Effector CD4-positive, alpha-beta T cell (primary cell): ENCODE measurements at places on chromosomes 11 and 22.

- DNase-seq: no peak
These were observed 725 bp downstream of the ARHGAP42 start for GRCh38 chr11:100687630-100688395.

DNA sequence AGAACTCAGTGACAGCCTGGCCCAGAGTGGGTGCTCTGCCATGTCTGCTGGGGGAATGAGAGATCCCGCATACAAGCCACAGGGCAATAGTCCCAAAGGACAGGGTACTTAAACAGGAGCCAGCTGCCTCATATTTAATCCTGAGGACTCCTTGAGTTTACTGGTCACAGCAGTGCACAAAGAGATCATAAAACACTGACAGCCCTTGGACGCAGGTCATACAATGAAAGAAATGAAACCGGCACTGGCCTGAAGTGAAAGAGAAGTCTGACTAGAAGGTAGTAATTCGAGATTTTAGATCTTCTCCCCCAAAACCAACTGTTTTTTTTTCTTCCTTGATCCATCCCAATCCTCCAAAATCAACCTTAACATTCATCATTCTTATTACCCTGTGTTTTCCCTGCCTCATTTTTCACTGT is 299.8 kb upstream of the SYN3 start:
- no peak for DNase-seq

DNA sequence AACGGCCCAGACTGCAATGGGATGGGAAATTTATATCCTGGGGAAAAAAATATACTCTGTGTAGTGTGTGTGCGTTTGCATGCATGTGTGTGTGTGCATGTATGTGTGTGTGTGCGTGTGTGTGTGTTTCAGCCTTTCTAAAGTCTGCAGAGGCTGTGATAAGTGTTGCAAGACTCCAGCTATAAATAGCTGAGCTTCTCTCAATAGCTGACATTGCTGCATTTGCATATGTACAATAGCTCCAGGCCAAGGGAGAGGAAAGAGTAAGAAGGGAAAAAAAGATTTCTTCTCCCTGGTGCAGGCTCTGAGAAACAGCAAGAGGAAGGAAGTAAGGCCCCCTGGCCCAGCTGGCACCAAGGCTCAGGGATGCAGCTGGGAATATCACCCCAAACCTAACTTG is 483.0 kb downstream of the MN1 start:
- no peak for DNase-seq

GRCh38 chr11:117183724-117184349 is 5.3 kb downstream of the SIDT2 start:
- no peak for DNase-seq

GRCh38 chr11:8910649-8911026 is 351 bp upstream of the AKIP1 start:
- DNase-seq: no peak

DNA sequence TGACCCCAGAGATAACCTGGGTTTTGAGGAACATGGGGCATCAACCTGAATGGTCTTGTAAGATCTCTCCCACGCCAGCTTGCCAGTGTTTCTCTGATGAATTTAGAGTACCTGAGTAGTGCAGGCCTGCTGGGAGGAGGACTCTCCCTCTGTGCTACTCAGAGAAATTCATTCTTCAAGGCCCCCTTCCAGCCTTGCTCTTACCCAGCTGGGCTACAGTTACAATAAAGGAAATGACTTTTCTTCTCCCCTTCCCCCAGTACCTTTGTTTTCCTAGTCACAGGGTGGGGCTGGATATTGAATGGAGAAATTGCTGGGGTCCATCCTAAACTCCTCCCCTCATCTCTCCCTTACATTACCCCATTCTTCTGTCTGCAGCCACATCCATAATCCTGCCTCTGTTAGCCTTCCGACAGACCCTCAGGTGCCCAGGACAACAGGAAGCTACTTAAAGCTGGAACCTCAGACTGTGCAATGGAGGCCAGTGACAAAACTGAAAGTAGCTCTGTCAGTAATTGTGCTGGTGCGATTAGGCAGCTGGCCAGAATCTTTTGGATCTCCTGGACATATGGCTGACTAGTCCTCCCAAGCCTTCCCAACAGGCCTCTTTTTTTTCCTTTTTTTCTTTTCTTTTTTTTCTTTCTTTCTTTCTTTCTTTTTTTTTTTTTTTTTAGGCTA is 17.4 kb downstream of the LIMK2 start:
- DNase-seq: no peak

GRCh38 chr11:100467821-100468508 is 219.1 kb upstream of the ARHGAP42 start:
- no peak for DNase-seq

DNA sequence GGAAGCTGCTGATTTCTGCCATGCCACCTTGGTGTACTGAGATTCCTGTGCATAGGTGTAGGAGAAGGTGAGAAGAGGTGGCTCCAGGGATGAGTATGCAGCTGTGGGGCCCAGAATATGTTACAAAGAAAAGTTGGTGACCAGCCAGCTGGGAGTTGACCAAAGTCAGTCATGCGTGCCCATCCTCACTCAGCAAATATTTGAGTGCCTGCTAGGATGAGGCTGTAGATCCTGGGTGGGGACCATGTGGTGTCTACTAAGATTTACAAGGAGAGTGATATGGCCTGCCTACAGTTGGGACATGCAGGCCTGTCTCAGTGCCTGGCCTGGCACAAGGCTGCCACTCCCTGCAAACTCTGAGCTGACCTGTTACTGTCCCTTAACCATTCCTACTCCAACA is 19.4 kb downstream of the RNF185 start:
- no peak for DNase-seq

DNA sequence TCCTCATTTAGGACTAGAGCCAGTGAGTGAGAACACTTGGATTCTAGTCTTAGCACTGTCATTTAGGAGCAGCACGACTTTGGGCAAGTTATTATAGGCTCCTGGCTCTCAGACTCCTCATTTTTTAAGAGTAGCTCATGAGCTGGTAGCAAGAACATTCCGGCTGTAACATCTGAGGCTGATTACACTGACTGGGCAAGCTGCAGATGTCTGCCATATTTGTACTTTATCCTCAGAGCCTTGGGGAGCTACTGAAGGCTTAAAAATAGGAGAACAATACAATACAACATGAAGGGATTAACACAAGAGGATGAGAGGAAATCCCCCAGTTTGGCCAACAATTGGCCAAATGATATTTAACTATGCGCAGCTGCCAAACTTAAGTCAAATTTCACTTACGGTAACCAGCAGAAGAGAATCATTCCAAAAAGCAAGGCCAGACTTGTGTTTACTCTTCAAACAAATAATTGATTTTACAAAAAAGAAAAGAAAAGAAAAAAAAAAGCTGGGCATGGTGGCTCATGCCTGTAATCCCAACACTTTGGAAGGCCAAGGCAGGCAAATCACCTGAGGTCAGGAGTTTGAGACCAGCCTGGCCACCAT is 113.1 kb upstream of the ARHGAP42 start:
- DNase-seq: no peak

DNA sequence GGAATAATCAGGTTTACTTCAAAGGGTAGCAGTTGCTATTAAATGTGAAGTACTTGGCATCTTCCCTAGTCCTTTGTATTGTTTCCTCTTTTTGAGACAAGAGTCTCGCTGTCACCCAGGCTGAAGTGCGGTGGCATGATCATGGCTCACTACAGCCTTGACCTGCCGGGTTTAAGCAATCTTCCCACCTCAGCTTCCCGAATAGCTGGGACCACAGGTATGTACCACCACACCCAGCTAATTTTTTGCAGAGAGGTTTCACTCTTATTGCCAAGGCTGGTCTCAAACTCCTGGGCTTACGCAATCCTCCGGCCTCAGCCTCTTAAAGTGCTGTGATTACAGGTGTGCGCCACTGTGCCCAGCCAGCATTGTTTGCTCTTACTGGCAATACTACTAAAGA is 36.2 kb upstream of the RAPSN start:
- no peak for DNase-seq

GRCh38 chr11:45475173-45475572 is 189.0 kb upstream of the SYT13 start:
- no peak for DNase-seq

DNA sequence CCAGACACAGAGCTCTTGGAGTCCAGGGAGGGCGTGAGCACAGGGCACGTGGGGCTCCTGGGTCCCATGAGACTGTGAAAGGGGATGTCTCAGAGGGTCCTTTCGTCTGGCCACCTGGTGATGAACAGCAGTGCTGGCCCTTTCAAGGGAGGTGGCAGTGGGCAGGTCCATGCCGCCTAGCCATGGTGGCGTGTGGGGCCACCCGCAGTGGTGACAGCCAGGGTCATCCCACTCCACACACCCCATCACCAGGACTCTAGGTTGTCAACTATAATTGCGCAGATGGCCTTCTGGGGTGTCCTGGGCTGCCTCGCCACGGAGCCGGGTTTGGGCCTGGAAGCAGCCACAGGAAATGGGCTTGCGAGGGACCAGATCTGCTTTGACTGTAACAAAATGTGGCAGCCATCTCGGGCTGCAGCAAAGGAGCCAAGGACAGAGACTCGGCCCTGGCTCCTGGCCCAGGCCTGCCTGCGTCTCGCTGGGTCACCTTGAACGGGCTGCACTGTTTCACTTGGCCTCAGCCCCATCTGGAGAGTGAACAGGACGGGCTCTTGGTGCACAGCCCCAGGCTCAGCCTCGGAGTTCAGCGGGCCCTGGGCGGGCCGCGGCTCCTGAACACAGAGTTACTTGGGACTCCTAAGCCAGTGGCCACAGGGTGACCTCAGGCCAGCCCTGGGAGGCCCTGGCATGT is 1350.5 kb downstream of the BRD1 start:
- DNase-seq: no peak

DNA sequence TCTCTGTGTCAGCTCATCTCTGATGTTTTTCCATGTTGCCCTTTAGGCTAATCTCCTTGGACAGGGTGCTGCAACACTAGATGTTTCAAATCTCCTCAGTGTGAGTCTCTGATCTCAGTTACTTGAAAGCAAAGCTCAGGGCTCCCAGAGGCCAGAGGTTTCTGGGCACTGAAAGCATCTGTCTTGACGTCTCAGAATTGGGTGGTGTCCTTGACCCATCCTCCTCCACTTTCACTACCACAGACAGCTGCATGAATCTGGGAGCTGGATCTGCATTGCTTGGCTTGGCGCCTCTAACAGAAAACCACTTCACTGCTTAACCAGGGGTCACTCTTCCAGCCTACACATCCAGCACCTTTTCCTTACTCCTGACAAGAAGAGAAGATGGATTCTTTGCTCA is 399.4 kb downstream of the NXPE2 start:
- no peak for DNase-seq

GRCh38 chr22:37058917-37059701 is 7.6 kb downstream of the KCTD17 start:
- no peak for DNase-seq

- DNase-seq: no peak
These were observed 56.0 kb downstream of the JAM3 start for GRCh38 chr11:134124660-134125451.

- DNase-seq: no peak
These were observed 7.7 kb upstream of the PACS1 start for GRCh38 chr11:66062408-66062807.

GRCh38 chr11:44750551-44751465 is 24.0 kb downstream of the TSPAN18 start:
- DNase-seq: no peak

- no peak for DNase-seq
These were observed 25.5 kb downstream of the NAV2 start for GRCh38 chr11:19738124-19738523.

DNA sequence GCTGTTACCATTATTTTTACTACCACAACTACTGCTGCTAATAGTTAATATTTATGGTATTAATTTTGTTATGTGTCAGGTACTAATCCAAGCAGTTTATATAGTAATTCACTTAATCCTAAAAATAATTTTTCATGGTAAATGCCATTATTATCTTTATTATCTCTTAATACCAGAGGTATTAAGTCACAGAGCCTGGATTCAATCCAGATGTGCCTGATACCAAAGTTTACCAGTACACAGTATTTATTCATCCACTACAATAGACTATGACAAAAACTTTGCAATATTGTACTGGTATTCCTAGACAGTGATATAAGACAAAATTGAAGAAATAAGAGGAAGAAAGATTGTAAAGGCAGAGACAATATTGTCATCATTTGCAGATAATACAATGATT is 24.5 kb downstream of the MAP6 start:
- DNase-seq: no peak

DNA sequence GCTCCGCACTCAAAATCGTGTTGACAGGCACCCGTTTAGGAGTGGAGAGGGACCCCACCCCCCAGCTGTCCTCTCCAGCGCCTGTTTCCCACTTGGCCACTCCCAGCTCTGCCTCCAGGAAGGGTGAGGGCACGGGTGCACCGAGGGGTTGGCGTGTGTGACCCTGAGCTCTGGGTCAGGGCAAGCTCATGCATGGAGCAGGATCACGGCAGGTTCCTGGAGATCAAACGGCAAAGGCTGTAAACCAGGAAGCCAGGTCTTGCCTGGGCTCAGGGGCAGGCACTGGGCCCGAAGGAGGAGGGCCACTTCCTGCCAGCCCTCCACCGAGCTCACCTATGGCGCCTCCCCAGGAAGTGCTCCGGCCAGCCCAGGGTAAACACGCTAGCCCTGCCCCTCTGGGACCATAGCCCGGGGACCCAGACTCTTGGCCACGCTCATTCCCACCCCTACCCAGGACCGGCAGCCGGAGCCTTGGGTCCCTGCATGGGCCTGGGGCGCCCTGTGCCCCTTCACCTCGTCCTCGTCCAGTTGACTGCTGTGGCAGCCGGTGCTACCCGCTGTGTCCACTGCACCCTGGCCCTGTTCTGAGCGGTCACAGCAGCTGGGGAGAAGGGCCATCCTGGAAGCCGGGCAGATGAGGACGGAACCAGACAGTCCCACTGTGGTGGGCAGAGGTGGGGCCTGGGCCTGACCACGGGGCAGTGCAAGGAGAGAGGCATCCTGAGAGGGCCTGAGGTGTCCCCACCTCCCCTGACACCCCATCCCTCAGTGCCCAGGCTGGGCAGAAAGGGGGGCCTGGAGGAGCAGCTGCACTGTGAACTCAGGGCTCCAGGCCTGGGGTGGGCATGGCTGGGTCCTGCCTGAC is 1.0 kb upstream of the EPS8L2 start:
- no peak for DNase-seq

DNA sequence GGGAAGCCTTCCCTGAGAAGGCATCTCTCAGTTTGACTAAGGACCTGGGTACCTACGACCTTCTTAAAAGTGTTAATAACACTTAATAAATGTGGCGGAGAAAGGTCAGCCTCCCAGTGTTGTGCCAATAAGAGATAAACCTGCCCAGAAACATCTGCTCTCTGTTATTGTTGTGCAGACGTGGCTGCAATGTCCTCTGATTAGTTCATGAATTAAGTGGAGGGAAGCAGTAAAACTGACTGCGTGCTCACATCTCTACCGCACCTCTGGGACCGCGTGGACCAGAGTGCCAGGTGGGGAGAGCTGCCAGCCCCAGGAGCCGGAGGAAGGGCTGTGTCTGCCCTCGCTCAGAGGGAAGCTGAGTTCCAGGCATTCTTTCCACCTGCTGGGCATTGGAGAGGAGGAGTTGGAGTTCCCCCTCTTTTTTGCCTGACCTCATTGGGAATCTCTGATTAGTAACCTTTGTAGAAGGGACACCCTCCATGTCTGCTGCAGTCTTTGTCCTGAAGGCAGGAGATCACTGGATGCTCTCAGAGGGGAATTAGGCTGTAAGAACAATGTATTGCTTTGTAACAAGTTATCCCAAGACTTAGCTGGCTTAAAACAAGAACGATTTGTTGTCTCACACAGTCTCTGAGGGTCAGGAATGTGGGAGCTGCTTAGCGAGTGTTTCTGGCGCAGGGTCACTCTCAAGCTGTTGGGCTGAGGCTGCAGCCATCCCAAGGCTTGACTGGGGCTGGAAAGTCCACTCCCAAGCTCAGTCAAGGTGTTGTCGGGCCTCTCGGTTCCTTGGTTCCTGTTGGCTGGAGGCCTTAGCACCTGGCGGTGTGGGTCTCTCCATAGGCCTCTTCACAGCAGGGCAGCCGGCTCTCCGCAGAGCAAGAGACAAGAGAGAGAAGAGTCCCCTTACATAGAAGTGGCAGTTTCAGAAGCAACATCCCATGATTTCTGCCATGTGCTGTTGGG is 247.6 kb upstream of the TBCEL start:
- DNase-seq: no peak
